ENCODE measurements at places on chromosomes 16 and 17.

GRCh38 chr17:45221081-45222013 lies at the start of gene FMNL1:
Gene FMNL1, plus strand, starts transcription at chr17:45221885. Its CDS starts 240 bp downstream, at chr17:45222125.
- DNase-seq = peak; percentile 32

DNA sequence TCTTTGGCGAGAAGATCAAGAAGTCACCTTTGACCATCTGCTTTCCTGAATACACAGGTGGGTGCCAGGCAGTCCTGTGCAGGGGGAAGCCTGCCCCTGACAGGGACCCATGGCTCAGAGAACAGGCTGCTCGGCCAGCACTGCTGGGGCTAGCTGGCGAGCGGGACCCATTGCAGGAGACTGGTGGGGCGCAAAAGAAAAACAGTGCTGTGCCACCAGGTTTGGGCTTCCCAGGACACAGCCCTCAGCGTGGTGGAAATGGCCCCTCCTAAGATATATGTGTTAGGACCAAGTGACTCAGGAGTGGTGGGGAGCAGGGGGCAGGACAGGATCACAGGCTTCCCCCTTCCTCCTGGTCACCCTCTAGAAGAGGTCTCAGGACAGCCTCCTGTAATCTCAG lies 73.9 kb downstream of the AMFR start:
- DNase-seq = no peak

DNA sequence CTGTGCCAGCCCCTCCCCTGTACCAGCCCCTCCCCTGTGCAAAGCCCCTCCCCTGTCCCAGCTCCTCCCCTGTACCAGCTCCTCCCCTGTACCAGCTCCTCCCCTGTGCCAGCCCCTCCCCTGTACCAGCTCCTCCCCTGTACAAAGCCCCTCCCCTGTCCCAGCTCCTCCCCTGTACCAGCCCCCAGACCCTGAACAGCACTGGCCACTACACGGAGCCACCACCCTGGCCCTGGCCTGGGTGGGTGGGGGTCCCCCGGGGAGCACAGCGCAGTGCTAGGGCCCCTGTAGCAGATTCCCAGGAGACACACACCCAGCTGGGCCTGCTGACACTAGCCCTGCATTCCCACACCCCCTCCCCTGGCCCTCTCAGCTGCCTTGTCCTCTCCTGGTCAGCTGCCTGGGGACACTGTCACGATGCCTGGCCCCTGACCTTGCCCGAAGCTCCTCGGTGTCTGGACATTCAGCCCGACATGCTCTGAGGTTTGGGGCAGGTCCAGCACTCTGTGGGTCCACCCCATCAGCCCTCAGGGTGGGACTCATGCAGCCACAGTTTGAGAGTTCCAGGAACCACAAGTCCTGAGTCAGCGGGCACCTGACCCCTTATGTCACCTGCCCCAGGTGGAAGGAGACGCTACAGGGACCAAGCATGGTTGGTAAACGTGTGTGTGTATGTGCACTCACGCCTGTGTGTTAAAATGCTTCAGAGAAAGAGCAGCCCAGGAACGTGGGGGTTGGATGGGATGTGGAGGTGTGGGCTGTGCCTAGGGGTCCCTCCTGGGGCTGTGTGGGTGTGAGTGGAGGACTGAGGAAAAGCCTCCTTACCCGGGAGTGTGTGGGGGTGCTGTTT lies 114.2 kb downstream of the METRNL start:
- no peak for DNase-seq

- no peak for DNase-seq
Observed at GRCh38 chr16:86508947-86509758, 1.2 kb upstream of the FOXF1 start.

GRCh38 chr16:66881014-66881417 lies 701 bp downstream of the PDP2 start:
- DNase-seq = no peak

DNA sequence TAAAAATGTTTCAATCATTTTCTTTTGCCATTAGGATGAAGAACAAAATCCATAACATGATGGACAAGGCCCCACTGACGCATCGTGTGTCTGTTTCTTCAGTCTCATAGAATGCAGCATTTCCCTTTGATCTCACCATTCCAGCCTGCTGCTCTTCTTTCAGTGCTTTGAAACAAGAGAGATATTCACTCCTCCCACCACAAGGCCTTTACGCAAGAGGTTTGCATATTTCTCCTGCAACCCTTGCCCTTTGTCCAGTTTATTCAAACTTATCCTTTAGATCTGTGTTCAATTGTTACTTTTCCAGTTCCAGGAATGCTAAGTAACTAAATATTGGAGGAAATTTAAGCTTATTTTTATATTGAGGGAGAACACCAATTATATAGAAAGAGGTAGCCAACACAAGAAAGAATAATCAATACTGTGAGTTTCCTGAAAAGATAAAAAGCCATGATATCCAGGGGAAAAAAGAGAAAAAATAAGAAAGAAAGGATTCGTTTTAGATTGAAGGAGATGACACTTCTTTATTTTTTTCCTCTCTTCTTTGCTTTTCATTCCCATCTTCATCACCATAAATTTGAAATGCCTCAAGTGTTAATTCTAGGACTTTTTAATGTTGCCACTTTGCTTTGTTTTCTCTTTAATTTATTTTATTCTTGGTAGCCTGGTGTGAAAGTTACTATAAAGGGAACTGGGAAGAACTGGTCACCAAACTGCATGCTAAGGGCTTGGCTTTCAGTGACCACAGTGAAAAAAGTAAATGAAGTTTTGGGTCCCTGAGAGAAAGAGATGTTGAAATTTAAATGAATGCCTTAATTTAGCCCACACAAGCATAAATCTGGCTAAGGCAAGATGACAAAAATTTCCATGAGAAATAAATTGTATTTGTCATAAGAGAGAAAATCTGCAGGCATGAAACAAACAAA lies 102.1 kb downstream of the KIF2B start:
- no peak for DNase-seq

GRCh38 chr17:11302401-11303186 lies 61.6 kb downstream of the SHISA6 start:
- no peak for DNase-seq

GRCh38 chr16:48611329-48612137 lies 1.6 kb upstream of the N4BP1 start:
- DNase-seq = no peak

- DNase-seq = no peak
Observed at GRCh38 chr16:86810062-86810461, 231.7 kb downstream of the FOXL1 start.

- DNase-seq = no peak
Observed at GRCh38 chr16:47196457-47196856, 52.7 kb upstream of the NETO2 start.

GRCh38 chr17:16121915-16122314 lies 93.4 kb downstream of the NCOR1 start:
- DNase-seq = no peak

- no peak for DNase-seq
Observed at GRCh38 chr17:29594519-29595090, 1.7 kb downstream of the ANKRD13B start.

GRCh38 chr17:48001197-48001596 lies 30.3 kb downstream of the CDK5RAP3 start:
- no peak for DNase-seq

DNA sequence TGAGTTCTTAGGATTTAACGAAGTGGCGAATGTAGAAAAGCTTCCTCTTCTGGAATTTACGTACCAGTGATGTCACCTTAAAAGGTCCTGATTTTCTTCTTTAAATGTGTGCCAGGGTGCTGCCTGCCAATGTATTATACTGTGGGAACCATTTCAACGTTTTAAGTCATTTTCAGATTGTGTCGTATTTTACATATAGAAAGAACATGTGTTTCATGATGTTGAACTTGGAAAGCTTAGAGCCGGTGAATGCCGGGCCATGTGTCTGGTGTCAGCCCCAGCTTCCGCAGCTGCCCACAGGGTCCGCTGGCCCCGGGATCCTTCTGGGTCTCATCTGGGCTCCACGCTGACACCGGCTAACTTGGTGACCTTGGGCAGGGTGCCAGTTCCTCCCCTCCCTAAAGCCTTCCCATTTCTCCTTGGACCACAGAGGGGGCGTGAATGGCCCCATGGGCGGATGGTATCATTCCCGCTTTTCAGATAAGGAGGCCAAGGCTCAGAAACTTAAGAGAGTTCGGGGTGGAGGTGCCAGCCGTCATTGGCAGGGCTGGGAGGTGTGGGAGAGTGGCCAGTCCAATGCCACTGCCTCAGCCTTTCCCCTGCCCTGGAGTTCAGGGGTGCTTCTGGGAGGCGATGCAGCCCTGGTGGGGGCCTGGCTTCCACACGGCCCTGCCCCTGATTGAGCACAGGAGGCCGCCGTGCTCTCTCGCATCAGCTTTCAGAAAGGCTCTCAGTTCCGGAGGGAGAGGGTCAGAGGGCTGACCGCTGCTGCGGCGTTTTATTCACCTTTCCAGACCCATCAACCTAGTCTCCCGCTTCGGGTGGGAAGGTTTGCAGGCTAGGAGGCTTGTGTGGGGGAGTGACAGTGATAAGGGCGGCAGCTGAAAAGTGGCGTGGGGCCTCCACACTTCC lies 68.8 kb upstream of the CIBAR2 start:
- DNase-seq = no peak
